ENCODE measurements at places on chromosomes 3 and 15.

GRCh38 chr15:65172531-65172930 lies 12.6 kb downstream of the CLPX start:
- DNase-seq, result no peak

- no peak for DNase-seq
Observed at GRCh38 chr3:131730581-131730980, 227.8 kb upstream of the MRPL3 start.

- DNase-seq, result no peak
Observed at GRCh38 chr3:190429681-190430080, 20.0 kb downstream of the TMEM207 start.

DNA sequence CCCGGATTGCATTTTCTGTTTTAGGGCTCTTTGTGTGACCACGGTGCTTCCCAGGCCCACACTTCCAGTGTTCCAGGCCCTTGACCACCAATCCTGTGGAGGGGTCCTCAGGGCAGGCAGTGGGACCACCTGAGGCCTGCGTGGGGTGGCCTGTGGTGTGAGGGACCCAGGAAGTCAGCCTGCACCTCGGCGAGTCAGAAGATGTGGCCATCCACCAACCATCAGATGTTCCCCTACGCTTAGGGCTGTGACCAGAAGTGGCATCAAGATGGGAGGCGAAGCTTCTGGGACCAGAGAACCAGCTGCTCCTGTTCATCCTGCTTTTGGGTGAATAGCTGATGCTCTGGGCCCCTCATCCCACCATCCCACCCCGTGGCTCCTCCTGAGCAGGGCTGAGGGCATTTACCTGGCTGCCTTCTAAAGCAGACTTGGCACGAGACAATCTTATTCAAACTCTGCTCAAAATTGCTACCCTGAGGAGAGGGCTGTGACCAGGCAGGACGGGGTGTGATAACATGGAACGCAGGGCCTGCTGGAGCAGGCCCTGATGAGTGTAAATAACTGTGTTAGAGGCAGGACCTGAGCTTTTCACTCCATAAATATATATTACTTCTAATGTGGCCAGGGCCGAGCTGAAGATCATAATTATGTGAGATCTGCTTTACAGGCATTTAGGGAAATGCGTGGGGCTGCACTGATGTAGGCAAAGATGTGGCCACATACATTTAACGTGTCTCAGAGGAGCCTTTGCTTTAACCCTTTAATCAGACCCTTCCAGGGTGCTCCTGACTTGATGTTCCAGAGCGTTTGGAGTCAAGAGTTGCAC lies 28.8 kb downstream of the SMAD3 start:
- no peak for DNase-seq

DNA sequence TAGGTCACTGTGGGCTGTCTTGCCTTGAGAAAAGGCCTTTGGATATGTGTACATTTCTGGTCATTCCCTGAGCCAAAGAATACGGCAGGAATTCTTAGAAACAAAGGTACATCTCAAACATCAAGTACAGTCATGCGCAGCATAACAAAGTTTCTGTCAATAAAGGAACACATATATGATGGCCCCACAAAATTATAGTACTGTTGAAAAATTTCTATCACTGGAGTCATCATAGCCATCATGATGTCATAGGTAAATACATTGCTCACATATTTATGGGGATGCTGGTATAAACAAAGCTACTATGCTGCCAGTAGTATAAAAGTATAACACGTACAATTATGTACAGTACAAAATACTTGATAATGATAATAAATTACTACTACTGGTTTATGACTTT lies 38.9 kb upstream of the NECTIN3 start:
- no peak for DNase-seq

GRCh38 chr15:88043396-88043795 lies 213.1 kb downstream of the NTRK3 start:
- DNase-seq, result no peak

DNA sequence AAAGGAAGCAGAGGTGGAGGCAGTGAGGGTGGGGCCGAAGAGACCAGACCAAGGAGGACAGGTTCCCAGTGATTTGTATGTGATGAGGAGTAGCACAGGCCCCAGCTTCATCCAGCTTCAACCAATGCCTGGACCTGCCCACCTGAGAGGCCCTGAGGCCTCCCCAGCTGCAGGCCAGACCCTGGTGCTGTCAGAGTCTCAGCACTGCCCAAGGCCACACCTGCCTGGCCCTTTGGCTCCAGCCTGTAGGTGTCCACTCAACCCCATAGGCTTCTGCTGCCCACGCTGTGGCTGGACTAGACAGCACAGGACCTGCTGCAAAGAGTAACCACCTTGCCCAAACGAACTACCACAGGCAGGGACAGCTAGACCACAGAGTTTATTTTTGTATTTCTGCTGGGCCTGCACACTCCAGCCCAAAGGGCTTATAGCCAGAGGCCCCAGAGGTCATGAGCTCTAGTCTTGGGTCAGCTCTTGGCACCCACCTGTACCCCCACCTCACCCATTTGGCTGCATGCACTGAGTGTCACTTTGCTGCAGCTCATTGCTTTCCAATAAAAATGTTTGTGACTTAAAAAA lies 81.9 kb upstream of the CDV3 start:
- no peak for DNase-seq

GRCh38 chr3:123072152-123072551 lies 5.3 kb downstream of the PDIA5 start:
- no peak for DNase-seq

DNA sequence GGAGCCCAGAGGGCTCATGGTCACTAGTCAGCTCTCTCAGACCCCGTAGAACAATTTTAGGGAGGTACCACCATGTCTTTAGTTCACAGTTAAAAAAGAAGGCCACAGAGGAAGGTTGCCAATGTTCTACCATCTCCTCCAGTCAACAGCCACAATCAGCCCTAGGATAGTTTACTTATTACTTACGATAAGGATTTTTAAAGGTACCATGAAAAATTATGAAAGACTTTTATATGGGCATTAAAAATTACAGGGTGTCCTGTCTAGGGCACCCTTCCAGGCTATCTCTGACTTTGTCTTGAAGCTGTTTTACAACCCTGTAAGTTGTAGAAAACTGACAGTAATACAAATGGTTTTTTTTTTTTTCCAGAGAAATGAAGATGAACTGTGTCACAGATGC lies 57.9 kb downstream of the CAPN7 start:
- no peak for DNase-seq

DNA sequence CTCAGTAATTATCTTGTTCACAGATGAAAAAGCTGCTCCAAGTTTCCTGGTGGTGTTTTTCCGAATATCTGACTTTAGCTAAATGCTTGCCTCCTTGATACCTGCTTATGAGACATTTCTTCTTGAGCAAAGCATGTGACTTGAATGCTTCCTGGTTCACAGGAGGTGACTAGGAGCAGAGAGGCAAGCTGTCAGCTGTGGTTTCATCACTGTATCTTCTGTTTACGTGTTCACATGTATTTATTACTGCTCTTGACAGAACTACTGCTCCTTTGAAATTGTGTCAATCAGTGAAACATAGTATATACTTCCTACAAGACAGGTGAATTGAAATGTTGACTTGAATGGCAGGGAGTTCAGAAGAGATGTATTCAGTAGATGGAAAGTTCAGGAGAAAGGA lies 8.9 kb upstream of the SPPL2A start:
- DNase-seq, result no peak

- no peak for DNase-seq
Observed at GRCh38 chr3:66152336-66152735, 68.5 kb upstream of the SLC25A26 start.

DNA sequence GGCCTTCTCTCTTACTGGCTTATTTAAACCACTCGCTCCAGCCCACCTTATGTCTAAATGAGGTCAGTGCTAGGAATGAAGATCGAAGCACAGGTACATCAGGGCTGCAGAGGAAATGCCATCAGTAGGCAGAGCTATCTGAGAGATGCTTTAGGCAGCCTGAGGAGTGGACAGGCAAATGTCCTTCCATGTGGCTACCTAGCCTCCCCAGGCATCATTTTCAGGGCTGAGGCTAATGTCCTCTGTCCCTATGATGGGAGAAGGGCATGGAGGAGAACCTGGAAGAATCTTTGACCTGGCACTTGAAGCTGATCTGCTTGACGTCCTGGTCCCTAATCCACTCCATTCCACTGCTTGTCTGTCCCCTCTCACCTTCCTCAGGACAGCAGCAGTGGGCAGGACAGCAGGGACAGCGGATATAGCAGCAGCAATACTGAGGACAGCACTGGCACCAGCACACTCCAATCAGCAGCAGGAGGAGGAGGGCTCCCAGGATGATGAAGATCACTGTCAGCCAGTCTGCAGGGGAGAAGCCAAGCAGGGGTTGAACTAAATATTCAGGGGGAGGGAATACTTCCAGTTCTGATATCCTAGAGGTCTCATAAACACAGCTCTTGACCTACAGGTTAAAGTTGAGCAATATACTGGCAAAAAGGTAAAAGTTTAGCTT lies 21.0 kb downstream of the ILDR1 start:
- no peak for DNase-seq

- DNase-seq, result no peak
Observed at GRCh38 chr15:72855791-72856190, 72.2 kb upstream of the ADPGK start.

- no peak for DNase-seq
Observed at GRCh38 chr3:22089284-22089683, 338.3 kb upstream of the ZNF385D start.

GRCh38 chr3:171586274-171586673 lies 126.1 kb upstream of the TNIK start:
- no peak for DNase-seq

GRCh38 chr3:107416886-107417285 lies 39.6 kb downstream of the CCDC54 start:
- no peak for DNase-seq

DNA sequence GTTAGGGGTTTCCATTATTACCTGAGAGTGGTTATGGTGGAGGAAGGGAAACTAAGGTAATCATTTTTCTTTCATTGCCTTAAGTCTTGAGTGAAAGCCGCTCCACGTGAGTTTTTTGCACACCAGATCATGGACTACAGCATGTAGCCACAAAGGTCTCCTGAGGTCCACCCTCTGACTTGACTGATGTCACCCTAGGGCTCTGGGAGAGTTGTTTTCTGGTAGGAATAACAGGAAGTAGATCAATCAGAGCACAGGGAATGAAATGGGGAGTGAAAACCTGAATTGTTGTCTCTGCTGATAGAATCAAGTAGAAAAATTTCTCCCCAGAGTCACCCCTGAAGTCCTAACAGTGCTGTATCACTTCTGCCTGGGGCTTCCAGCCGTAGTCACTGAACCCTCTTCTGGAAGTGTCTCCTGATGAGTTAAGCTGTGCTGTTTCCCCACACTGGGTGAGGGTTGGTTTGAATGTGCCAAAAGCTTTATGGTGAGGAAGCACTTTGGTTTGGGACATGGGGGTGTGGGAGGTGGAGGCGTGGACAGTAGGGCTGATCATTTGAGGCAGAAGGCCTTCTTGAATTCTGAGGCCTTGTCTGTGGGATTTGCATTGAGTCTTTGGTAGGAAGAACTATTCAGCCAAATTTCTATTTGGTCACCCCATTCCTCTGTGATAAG lies 64.3 kb downstream of the SLCO3A1 start:
- DNase-seq, result no peak

GRCh38 chr3:25781145-25781757 lies 2.0 kb downstream of the NGLY1 start:
- DNase-seq, result no peak

DNA sequence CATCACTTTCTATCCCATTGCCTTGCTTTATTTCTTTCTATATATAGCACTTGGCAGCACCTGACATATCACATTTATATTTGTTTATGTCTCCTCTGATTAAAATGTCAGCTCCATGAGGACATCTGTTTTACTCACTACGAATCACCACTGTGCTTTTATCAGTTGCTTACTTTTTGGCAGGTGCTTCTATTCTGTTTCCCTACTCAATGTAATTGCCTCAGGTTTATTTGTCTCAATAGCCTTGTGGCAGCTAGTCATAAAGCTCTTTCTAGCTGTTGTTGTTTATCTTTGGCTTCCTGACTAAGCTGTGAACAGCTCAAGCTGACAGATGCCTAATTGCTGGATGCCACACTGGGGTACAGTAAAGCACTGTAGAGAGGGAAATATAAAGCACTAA lies 85.5 kb downstream of the VPS13C start:
- no peak for DNase-seq

- no peak for DNase-seq
Observed at GRCh38 chr3:170363471-170363994, 6.0 kb downstream of the SKIL start.

DNA sequence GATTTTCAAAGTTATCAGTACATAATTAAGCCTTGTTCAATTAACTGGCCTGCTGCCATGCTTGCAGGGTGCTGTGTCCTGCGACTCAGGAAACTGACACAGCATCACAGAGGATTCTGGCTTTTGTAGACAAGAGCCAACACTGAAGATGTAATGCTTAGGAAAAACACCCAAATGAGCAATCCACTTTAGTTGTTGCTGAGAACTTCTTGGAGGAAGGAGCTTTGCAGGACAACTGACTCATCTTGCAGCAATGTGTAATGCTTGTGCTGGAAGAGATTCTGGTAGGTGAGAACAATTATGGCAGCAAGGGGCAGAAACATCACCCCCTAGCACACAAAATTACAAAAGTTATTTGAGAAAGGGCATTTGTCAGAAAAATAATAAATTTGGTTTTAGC lies 67.6 kb downstream of the NLGN1 start:
- DNase-seq, result no peak

- DNase-seq, result no peak
Observed at GRCh38 chr3:160057331-160057730, 68.7 kb downstream of the IL12A start.
